ENCODE measurements at places on chromosomes 16 and 17.

- no peak for DNase-seq
Measured at GRCh38 chr16:69036399-69037091, 68.9 kb upstream of the HAS3 start.

DNA sequence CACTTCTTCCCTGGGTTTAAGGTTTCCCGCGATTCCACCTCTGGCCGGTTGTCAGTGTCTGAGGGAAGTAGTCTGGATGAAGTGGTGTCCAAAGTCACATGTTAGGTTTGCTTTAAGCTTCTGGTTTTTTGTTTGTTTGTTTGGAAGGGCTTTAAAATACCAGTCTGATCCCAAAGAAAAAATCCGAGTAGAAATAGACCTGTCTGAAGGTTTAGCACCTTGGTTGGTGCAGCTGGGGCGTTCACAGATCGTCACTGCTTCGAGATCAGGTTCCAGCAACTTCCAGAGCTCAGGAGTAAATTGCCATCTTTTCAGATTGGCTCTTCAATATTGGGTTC, 567 bp downstream of the TMEM97 start:
- DNase-seq = no peak

- no peak for DNase-seq
Measured at GRCh38 chr16:76653390-76654026, 376.3 kb downstream of the CNTNAP4 start.

DNA sequence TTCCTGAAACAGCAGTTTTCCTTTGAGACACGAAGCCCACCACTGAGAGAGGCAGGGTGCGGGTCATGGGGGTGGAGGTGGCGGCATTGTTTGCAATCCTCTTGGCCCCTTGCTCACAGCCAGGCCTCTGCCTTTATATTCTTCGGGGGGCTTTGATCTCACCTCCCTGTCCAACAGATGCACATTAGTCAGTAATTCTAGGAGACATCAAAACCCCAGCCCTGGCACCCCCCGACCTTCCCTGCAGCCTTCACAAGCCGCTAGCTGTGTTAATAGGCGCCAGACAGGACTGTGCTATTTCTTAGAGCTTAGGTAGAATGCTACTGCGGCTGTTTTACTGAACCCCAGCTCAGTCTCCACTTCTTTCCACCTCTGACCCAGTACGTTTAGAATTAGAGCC, 212.6 kb downstream of the RBFOX1 start:
- DNase-seq = no peak

DNA sequence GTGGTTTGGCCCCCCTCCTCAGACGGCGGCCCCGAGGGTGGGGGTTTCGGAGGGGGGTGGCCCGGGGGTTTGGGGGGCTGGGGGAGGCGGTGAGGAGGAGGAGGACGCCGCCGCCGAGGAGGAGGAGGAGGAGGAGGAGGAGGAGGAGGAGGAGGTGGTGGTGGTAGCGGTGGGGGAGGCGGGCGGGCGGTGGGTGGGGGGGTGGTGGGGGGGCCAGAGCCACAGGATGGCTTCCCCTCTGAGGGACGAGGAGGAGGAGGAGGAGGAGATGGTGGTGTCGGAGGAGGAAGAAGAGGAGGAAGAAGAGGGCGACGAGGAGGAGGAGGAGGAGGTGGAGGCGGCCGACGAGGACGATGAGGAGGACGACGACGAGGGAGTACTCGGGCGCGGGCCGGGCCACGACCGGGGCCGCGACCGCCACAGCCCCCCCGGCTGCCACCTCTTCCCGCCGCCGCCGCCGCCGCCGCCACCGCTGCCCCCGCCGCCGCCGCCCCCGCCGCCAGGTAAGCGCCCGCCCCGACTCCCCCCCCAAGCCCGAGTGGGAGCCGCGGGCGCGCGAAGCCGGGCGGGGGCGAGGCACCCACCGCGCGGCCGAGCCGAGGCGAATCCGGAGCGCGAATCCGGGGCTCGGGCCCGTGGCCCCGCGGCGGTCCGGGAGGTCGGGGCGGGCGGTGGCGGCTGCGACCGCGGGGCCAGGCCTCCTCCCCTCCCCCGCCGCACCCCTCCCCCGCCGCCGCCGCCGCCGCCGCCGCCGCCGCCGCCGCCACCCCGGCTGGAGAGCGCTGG, 3.8 kb upstream of the CHD3 start:
- no peak for DNase-seq

DNA sequence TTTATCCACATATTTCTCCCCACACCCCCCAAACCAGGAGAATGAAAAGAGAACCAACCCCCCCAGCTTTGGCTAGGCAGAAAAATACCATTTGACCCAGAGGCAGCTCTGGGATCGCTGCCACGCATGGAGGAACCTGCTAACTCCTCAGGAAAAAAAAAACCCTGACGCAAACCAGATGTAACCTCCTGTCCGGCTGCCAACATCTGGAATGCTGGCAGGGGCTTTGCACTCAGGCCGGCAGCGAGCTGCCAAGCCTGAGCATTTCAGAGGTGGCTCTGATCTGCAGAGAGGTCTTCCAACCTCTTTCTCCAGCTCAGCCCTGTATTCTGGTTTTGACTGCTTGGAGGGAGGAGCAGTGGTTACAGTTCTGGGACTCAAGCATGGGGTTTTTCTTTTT, 8.2 kb downstream of the IGFBP4 start:
- DNase-seq = no peak

DNA sequence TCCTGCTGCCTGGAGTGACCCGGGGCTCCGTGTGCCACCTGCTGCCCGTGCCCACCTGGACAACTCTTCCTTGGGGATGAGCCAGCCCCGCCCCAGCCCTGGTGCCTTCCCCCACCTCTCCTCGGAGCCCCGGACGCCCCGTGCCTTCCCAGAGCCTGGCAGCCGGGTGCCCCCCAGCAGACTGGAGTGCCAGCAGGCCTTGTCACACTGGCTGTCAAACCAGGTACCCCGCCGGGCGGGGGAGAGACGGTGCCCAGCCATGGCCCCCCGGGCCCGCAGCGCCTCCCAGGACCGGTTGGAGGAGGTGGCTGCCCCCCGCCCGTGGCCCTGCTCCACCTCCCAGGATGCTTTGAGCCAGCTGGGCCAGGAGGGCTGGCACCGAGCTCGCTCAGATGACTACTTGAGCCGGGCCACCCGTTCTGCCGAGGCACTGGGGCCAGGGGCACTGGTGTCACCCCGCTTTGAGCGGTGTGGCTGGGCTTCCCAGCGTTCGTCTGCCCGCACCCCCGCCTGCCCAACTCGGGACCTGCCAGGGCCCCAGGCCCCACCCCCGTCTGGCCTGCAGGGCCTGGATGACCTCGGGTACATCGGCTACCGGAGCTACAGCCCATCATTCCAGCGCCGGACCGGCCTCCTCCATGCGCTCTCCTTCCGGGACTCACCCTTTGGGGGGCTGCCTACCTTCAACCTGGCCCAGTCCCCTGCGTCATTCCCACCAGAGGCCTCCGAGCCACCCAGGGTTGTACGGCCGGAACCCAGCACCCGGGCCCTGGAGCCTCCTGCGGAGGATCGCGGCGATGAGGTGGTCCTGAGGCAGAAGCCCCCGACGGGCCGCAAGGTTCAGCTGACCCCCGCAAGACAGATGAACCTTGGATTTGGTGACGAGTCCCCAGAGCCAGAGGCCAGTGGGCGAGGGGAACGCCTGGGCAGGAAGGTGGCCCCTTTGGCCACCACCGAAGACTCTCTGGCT, 38.4 kb downstream of the ARHGAP23 start:
- no peak for DNase-seq

- DNase-seq = no peak
Measured at GRCh38 chr17:37802061-37802595, 57.3 kb upstream of the HNF1B start.

DNA sequence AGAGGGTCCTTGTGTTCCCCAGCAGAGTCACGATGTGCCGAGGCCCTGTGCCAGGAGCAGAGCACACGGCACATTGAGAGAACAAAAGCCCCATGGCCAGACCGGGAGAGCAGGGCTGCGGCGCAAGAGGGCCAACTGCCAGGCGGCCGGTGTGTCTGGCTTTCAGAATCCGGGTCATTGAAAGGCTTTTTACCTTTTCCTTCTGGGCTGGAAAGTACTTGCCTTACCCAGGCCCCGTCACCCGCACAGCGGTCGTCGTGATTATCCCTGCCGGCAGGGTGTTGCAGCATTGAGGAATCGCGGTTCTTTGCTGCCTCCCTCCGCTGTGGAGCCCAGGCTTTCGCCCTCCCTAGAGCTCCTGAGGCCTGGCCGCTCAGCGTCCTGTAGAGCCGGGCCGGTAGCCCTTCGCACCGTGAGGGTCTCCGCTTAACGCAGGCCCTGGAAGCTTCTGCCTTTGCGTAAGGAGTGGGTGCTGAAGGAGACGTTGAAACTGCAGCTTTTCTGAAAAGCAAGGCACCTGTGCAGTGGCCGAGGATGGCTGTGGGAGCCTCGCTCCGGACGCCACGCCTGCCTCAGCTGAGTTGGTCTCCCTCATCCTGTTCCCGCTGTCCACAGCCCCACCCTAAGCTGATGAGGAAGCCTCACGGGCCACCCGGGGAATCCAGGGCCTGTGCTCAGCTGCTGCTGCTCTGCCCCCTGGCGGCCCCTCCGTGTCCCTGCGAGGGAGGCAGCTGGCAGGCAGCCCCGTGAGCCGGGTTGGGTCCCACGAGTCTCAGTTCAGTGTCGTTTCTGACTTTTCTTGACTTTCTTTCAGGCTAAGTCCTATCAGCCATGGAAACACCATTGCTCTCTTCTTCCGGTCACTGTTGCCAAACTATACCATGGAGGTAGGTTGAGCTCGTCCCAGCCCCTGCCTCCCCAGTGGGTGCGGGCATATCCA, 8.6 kb upstream of the MC1R start:
- DNase-seq = no peak

DNA sequence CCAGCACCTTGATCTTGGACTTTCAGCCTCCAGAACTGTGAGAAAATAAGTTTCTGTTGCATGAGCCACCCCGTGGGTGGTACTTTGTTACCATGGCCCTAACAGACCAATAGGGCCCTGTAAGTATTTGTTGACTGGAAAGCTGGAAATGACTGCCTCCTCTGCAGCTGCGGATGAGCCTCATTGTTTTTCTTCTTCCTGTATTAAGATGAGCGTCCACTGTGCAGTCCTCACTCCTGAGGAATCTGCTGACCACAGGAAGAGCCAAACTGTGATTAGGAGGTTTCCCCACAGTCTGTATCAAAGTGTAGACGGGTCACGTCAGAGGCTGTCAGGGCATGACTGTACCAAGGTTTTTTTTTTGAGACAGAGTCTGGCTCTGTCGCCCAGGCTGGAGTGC, 12.2 kb upstream of the AKTIP start:
- no peak for DNase-seq

GRCh38 chr17:50589095-50589705, 28.7 kb downstream of the CACNA1G start:
- no peak for DNase-seq

DNA sequence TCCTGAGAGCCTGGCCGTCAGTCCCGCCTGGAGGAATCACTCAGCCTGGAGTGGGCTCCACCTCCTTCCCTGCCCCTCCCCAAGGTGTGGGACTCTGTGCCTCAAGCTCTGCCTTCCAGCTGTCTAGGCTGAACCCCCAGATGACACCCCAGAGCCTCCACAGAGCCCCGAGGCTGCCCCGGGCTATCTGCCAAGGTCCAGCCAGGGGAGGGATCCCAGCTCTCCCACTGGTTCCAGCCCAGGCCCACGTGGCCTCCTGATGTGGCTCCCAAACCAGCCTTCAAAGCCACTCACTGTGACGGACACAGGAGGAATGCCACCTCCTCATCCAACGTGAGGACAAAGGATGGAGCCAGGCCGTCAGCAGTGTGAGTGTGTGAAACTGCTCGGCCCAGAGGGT, 45.6 kb upstream of the ENPP7 start:
- DNase-seq = no peak

GRCh38 chr17:7119314-7119713, 4.7 kb upstream of the ASGR2 start:
- no peak for DNase-seq

DNA sequence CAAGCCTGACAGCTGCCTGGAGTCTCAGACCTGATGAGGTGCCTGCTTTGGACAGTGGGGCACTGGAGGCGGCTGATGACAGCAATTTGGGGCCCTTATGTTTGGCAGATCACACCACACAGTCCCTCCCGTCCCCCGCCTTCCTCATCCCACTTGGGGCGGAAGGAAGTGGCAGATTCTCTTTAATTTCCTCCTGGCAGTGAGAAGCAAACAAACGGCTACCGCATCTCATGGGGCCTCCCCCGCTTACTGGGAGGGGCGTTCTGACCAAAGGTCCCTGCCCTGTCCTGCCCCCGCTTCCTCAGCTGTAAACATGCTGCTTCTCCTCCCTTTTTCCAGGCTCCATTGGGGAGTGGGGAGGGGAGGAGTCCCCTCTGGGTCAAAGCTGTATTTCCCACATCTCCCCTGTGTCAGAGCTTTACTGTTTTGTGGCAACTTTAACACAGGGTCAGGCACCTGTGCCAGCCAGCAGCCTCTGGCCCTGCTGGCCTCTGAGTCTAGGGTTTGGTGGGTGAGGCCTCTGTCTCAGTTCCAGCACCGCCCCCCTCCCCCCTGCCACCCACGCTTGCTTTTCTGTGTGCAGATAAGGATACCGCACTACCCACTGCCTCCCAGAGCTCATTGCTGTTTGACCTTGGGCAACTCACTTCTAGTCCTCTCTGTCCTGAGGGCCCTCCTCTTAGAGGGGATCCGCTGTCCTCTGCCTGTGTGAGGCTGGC, 5.4 kb upstream of the NFATC3 start:
- peak; percentile 82 for DNase-seq

Measured in stimulated activated CD8-positive, alpha-beta memory T cell treated with anti-CD3 and anti-CD28 coated beads, Interleukin-7, amount 100 ng/mL, for 48 hours (primary cell).